ENCODE measurements at places on chromosomes 7 and 10.

DNA sequence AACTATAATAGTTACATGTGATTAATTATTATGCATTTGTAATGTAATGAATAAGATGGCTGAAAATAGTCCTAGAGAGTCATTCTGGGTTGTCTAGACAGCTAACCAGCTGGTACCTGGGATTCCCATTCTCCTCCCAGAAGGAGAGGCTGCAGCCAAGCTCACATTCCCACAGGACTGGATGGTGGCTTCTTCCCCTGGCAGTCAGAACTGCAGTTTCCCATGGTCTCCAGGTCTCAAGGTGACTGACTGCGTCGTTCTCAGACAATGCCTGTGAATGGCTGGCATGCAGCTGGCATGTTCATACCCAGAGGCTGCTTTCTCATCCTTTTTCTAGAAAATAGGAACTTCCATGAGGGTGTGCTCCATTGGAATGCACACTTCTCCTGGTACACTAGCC lies 21.3 kb downstream of the TAS2R16 start:
- DNase-seq = no peak

DNA sequence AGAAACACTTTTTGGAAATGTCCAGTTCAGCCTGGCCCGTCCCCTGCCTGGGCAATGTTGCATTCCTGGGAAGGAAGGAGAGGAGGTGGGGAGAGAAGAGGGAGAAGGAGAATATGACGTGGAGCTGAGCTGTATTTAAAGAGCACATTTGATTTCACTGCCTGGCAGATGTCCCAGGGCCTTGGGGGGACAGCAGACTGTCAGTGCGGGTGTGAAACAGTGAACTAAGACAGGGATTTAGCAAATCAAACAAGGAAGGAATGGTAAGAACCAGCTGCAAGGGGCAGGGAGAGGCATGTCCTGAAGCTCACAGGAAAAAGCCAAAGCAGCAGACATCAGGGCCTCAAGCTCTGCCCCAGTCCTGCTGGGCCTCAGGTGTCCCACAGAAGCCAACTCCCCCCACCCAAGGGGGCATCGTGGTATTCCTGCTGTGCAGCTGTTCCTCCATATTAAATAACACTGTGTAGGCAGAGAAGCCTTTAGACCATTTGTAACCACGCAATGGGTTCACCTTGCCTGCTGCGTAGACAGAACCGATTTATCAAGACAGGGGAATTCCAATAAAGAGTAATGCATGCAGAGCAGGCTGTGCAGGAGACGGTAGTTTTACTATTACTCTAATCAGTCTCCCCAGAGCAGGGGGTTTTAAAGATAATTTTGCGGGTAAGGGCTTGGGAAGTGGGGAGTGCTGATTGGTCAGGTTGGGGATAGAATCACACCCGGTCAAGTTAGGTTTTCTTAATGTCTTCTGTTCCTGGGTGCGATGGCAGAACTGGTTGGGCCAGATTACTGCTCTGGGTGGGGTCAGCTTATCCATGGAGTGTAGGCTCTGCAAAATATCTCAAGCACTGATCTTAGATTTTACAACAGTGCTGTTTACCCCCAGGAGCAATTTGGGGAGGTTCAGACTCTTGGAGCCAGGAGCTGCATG lies 18.3 kb downstream of the LEP start:
- DNase-seq = peak; percentile 53

DNA sequence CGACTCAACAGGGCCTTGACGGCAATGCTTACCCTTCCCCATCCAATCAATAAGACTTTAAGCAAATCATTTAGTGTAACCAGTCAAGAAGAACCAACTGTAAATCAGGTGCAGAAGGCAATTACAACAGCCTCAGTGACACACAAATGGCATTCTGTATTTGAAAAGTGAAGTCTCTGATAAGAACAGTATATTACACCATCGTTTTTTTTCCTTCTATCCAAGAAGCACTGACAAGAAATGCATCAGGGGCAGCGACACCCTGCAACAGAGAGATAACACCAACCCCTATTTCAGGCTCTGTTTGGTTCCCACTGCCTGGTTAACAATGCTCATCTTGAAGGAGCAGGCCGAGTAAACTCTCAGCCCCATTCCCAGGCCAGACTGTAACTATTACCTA lies 204.0 kb upstream of the AOAH start:
- DNase-seq = peak; percentile 91

DNA sequence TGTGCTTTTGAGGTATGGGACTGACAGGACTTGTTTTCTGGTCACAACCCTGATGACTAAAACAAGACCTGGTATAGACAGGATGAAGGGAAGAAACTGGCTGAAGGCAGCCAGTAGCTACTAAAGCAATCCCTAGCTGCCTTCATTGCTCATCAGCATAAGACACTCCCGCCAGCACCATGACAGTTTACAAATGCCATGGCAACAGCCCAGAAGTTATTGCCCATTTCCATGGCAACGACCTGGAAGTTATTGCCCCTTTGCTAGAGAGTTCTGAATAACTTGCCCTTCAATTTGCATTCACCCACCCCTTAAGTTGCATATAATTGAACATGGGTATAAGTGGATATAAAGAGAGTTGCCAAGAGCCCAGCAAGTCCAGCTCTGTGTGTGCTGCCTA lies 169.6 kb upstream of the FAM171A1 start:
- DNase-seq = no peak

GRCh38 chr10:76993213-76993612 lies 644.4 kb downstream of the KCNMA1 start:
- no peak for DNase-seq

DNA sequence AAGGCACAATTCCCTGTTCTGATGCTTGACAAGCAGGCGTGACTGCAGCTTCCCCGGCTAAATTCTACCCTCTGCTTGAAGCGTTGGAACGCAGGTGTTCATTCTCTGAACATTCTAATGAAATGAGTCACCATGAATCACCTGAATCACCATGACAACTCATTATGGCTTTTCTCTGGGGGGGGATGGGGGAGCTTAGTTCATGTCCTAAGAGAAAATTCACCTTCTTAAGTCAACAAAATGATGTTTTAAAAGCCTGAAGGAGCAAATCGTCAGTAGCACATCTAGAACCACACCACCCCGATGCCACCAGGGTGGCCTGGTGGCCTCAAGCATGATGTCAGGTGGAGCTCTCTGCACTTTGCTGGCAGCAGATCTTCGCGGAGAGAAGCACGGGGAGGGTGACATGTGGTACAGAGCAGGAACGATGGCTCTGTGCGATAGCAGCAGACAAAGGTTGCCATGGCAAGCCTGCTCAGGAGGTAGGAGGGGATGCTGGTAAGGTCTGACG lies 33.7 kb downstream of the DDC start:
- no peak for DNase-seq

DNA sequence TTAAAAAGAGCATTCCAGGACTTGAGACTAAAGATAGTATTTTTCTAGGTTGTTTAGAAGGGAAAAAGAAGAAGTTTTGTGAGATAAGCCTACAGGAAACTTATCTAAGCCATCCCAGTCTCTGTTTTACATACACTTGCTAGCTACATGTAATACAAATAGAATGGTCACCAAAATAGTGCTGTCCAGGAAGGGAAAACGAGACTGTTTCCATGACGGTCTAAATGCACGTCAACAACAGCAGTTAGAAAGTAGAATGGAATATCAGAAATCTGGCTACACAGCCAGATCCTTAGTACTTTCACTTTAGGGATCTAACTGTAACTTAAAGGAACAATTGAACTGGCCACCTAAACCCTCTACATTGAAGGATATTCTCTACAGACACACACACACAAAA lies 117.6 kb downstream of the TSPAN12 start:
- peak; percentile 7 for DNase-seq

GRCh38 chr10:75008952-75009351 lies 102.5 kb upstream of the SAMD8 start:
- DNase-seq = no peak

- no peak for DNase-seq
These were observed 176.3 kb downstream of the PKD1L1 start for GRCh38 chr7:47771990-47772360.

GRCh38 chr10:91034042-91034441 lies 113.2 kb upstream of the ANKRD1 start:
- peak; percentile 5 for DNase-seq

DNA sequence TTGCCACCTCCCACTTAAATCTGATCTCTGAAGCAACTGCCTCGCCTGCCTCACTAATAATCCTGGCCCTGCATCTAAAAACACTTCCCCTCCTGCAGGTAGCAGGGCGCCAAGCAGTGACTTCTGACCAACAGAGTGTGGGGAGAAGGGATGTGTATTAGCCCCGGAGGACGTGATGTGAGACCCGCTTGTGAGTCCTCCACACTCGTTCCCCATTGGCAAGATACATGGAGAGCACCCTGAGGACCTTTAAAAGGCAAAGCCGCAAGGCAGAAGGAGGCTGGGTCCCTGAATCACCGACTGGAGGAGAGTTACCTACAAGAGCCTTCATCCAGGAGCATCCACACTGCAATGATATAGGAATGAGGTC lies 6.1 kb upstream of the PILRA start:
- DNase-seq = no peak

DNA sequence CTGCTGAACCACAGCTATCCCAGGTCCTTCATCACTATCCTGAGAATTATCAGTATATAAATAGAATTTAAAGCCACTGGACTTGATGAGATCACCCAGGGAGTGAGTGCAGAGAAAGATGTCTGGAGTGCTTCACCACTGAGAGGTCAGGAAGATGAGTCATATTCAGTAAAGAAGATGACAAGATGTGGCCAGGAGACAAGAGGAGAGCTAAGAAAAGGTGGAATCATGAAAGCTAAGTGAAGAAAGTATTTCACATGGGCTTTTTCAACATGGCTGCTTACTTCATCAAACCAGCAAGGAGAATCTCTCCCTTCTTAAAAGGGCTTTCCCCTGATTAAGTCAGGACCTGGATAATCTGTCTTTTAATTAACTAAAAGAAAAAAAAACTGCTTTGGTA lies 9.1 kb upstream of the PRKAR2B start:
- peak; percentile 67 for DNase-seq

- no peak for DNase-seq
These were observed 25.2 kb downstream of the PALD1 start for GRCh38 chr10:70503776-70504175.

DNA sequence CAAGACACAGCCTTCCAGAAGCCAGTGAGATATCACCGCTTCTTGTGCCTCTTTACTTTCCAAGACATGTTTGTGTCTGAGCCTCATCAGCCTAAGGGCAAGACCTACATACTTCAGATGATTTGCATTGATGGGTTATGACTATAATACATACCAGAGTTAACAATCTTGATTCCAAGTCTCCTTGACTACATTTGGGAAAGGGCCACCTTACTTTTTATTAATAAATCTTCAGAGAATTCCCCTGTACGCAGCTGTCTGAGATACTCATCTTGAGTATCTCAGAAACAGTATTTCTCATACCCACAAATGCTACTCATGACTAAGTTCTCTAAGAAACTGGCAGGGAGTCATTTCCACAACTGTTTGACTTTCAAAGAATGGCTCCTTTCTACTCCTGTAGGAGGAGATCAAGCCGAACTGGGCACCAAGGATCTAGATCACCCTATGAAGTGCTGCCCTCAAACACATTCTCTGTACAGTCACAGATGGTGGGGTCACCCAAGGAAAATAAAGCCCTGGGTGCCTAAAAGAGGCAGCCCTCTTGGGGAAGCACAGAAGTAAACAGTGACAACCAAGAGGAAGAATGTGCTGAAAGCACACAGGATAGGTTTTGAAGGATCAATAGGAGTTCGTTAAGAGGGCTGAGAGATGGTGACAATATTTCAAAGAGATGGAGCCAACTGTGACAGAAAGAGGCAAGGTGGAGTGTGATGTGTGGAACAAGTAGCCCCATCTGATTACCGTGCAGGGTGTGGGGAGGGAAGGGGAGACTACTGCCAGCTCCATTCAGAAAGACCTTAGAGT lies 138.9 kb downstream of the JAZF1 start:
- DNase-seq = no peak

DNA sequence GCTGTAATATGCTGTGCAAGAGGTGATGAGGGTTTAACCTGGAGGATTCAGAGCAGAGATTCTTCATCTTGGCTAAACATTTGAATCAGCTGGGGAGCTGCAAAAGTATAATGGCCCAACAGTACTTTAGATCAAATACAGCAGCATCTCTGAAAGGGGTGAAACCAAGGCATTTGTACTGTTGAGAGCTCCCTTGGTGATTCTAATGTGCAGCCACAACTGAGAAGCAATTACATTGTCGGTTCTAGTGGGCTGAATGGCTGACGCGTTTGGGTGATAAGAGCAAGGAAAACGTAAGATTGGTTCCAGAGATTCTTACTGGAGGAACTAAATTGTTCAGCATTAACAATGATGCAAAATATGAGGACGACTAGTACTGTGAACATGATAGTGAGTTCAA lies 269.7 kb downstream of the AGMO start:
- no peak for DNase-seq

DNA sequence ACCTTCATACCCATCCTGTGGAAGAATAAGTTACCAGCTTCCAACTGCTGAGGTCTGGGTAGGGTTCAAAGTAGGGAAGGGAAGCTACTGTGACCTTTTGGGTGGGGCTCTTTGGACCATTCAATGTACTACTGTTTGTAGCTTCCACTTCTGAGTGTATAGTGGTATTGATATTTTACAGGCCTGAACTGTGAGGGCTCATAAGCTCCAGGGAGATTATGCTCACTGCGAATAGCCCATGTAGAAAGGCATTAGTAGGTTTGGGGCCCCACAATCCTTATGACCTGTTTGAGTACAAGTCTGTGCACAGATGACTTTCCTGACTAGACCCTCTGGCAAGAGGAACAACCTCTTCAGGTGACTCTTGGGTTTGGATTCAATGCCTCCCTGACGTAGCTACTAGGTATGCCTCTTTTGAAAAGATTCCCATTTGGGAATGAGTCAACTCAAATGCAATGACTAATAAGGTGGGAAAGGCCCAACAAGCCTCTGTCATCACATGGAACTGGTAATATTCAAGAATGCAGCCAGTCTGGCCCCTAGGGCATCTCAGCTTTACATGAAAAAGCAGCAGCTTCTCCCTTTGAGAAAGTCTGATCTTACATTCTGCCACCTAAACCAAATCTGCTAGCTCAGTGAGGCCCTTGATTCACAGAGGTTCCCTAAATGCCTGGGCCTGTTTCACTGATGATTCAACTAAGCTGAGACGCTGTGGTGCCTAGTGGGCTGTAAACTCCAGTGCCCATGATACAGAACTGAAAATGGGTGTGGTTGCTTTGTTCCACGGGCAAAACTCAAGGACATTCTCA lies 79.8 kb downstream of the ABI1 start:
- no peak for DNase-seq

All from hematopoietic multipotent progenitor cell treated with erythropoietin and hydrocortisone succinate and interleukin-3 and kit ligand, for 6 days (in vitro differentiated cells).